Activated CD4-positive, alpha-beta memory T cell treated with anti-CD3 and anti-CD28 coated beads, Interleukin-2, amount 10 ng/mL, durations not matched to agents 7 days and 5 days (primary cell): ENCODE measurements at places on chromosomes 1 and 21.

- DNase-seq = no peak
Measured at GRCh38 chr1:245260110-245260882, 105.5 kb downstream of the KIF26B start.

DNA sequence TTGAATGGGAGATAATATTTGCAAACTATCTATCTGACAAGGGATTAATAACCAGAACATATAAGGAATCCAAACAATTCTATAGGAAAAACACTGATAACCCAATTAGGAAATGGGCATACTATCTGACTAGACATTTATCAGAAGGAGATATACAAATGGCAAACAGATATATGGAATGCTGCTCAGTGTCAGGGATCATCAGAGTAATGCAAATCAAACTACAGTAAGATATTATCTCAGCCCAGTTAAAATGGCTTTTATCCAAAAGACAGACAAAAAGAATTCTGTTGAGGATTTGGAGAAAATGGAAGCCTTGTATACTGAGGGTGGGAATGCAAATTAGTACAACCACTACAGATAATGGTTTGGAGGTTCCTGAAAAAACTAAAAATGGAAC lies 758.0 kb upstream of the B3GALT2 start:
- no peak for DNase-seq

- DNase-seq = no peak
Measured at GRCh38 chr1:40838045-40838979, 23.9 kb downstream of the CITED4 start.

- no peak for DNase-seq
Measured at GRCh38 chr1:19153169-19153568, 56.9 kb downstream of the UBR4 start.

GRCh38 chr1:166908942-166909341 lies 32.9 kb upstream of the TADA1 start:
- no peak for DNase-seq

DNA sequence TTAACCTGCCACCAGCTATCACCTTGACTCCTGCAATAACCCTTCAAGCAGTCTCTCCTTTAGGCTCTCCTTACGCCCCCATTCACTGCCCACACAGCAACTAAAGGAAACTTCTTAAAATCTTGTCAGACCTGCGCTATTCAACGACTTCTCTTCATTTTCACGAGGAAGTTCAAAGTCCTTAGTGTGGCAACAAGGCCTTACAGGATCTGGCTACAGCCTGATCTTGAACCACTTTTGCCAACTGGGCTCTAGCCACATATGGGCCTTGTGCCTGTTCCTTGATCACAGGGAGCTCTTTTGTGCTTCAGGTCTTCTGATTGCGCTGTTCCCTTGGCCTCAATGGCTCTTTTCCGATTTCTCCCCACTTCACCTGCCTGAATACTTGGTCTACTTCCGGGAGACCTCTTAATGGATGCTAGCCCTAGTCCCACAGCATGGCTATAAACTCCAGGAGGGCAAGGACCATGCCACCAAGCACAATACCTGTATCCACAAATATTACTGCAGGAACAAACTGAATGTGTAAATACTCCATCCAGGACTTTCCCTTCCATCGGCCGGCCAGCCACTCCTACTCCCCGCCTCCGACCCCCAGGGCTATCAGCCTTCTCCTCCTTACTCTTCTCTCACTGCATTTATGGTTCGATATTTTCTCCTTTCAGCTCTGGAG lies 2.3 kb upstream of the CTNNBIP1 start:
- no peak for DNase-seq

DNA sequence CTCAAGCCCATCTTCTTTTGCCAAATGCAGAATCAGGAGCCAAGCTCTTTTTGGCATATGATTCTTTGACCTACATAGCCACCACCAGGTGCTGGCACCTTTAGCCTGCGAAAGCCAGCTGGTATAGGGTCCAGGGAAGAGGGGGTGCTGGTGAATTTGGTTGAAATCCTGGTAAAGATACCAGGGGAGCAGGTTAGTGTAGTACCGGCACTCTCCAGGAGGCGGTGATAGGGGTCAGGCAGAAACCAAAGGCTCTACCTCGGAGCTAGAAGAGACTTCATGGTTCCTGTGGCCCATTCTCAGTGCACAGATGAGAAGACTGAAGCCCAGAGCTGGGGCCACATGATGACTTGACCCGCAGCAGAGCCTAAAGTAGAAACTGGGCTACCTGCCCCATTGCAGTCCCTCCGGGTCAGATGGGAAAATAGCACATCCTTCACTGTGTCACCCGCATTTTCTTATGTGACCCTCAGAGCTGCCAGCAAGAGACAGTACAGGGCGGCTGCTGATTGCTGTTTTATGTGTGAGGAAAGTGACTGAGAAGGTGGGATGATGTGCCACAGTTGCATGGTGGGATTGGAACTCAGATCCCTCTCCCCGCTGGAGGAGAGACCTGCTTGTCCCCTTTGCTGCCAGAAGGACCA lies 36.0 kb upstream of the IL19 start:
- peak; percentile 82 for DNase-seq
